ENCODE measurements at places on chromosomes 6 and 20. TPM values are rescaled to one million over a fixed set of nuclear protein-coding genes. Genes with fewer than 3 reads are reported as not detected.

Gene UBE3D
- total RNA-seq, result 5.3 TPM

Gene NRSN1
- total RNA-seq, result not detected

Gene TMEM200A
- 0.67 TPM for total RNA-seq

Gene PPIL1
- 43.0 TPM for total RNA-seq

Gene KCNB1
- not detected for total RNA-seq

Gene DEFB132
- not detected for total RNA-seq

Gene POU3F2
- total RNA-seq, result not detected

Gene ARG1
- total RNA-seq, result not detected

Gene NFATC2
- total RNA-seq, result 39.9 TPM

Gene CDC5L
- total RNA-seq, result 19.3 TPM

GRCh38 chr6:34084591-34085290 lies 61.1 kb downstream of the GRM4 start:
- no peak for DNase-seq
- H3K4me1 ChIP-seq, result no peaks in the 10 kb centered on the region
- no peak overlapping the region for H3K4me3 ChIP-seq
- no peak overlapping the region for H3K27ac ChIP-seq

DNA sequence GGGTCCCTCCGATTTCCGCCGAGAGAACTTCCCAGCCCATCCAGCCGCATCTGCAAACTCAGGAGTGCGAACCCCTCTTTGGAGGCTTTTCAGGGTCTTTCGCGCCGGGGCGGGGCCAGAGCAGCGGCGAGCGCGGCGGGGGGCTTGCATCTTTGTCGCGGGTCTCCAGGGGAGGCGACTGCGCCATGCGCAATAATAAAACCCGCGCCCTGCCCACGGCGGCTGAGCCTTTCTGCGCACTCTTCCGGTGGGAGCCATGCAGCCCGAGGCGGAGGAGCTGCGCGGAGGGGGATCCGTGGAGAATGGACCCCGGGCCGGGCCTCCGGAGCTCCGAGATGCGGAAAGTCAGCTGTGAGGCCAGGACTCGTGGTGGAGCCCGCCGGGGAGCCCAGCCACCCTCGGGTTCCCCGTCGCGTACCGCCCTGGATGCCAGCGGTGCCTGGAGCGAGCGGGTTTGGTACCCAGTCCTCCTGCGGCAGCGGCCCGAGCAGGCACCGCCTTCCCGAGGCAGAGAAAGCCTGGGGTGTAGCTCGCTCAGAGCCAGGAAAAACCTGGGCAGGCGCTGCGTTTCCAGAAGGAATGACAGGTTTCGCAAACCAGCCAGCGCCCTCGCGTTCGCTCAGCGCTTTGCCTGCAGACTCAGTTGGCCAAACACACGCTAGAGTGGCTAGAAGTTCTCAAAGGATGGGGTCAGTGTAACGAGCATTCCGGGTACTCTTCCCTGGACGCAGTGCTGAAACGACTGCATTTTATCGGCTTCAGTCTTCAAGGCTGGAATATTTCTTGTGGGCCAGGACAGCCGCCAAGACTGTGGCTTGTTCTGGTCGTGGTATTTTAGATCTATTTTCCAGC lies 1.2 kb downstream of the AKAP12 start:
- H3K27me3 ChIP-seq, result peaks cover 77% of the 10 kb centered on the region
- peak overlapping the region; percentile 73 for H3K4me3 ChIP-seq
- DNase-seq, result peak; percentile 35
- no peak overlapping the region for H3K27ac ChIP-seq

DNA sequence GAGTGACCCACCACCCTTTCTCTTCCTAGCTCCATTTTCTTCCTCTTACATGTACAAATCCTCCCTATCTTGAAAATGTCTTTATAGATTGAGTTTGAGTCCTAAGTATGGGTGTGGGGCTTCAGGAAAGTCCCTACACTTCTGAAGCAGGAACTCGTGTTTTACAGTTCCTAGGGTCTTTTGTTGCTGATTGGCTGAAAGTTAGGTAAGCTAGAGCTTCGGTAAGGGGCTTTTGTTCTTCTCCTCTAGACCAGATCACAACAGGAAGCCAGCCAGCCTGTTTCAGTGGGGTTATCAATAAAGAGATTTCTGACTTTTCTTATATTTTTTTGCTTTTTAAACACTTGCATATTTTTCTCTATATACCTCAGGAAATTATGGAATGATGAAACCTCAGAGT lies 51.3 kb downstream of the CNR1 start:
- H3K36me3 ChIP-seq, result no peaks in the 10 kb centered on the region
- H3K4me3 ChIP-seq, result no peak overlapping the region
- H3K27ac ChIP-seq, result no peak overlapping the region
- H3K4me1 ChIP-seq, result no peaks in the 10 kb centered on the region
- no peak for DNase-seq

- no peaks in the 10 kb centered on the region for H3K36me3 ChIP-seq
- H3K27ac ChIP-seq, result no peak overlapping the region
- H3K4me1 ChIP-seq, result no peaks in the 10 kb centered on the region
- H3K27me3 ChIP-seq, result peaks cover 30% of the 10 kb centered on the region
- DNase-seq, result no peak
- no peak overlapping the region for H3K4me3 ChIP-seq
These were observed 60.8 kb downstream of the NPEPL1 start for GRCh38 chr20:58753267-58753921.

DNA sequence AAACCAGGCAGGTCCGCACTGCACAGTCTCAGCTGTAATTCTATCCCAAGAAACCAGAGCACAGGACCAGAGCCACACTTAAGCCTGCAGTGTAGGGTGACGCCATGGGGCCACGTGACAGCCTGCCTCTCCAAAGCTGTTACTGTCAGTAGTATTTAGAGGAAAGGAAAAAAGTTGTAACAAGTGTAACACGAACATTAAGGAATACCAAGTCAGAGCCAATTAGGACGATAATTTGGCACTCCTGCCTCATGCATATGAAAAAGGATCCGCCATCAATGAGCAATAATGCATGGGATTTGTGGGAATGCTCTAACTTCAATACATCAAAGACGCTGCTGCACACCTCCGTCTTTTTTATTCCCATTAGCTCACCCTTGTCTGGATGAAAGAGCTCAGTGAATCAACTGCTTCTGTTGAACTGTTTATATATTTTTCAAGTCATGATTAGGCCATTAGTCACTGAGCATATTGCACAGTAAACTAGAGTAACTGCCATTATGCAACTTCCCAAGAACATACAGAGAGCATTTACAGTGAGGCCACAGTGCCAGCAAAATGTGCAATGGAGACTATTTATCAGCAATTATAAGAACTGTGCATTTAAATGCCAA lies 79.9 kb downstream of the ATXN1 start:
- no peak for DNase-seq
- H3K4me1 ChIP-seq, result peaks cover 92% of the 10 kb centered on the region
- peak overlapping the region; percentile 31 for H3K4me3 ChIP-seq

DNA sequence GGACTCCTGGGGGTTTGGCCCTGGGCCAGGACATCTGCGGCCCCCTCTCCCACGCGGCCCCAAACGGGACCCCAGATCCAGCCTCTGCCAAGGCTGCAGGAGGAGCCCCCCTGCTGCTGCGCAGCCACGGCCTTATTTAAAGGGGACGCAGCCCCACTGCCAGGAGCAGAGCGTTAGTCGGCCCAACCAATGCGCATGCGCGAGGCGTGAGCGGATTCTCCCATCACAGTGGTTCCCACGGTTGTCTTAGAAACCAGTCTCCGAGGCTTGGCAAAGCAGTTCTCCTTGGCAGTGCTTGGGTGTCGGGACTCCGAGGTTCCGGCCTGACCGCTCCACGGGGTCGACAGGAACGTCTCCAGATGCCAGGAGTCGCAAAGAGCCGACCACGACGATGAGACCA lies 288.3 kb upstream of the ZNF337 start:
- no peak overlapping the region for H3K4me3 ChIP-seq
- peaks cover 31% of the 10 kb centered on the region for H3K4me1 ChIP-seq
- peaks cover 1% of the 10 kb centered on the region for H3K36me3 ChIP-seq
- H3K27me3 ChIP-seq, result peaks cover 29% of the 10 kb centered on the region

DNA sequence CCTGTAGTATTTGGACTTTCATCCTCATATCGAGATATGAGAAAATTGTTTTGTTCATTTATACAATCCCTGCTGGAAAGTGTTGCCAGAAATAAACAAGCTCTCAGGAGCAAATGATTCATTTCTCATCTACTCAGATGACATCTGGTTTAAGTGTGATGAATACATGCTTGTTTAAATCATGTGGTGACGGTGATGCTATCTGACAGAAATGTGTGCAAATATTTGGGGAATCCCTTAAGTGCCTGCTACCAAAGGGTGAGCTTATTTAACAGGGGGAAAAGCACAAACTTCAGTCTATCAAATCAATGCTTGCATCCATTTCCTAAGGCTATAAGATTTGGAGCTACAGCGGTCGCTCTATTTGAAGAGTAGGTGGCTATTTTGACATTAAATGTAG lies 368.3 kb upstream of the SASH1 start:
- DNase-seq, result no peak
- H3K36me3 ChIP-seq, result no peaks in the 10 kb centered on the region
- H3K27me3 ChIP-seq, result peaks cover 4% of the 10 kb centered on the region
- no peak overlapping the region for H3K27ac ChIP-seq
- no peaks in the 10 kb centered on the region for H3K4me1 ChIP-seq

GRCh38 chr20:36384022-36384619 lies 78.0 kb downstream of the DLGAP4 start:
- no peak overlapping the region for H3K27ac ChIP-seq
- H3K36me3 ChIP-seq, result no peaks in the 10 kb centered on the region
- no peak overlapping the region for H3K4me3 ChIP-seq
- DNase-seq, result peak; percentile 46
- H3K4me1 ChIP-seq, result no peaks in the 10 kb centered on the region
- peaks cover 10% of the 10 kb centered on the region for H3K27me3 ChIP-seq

DNA sequence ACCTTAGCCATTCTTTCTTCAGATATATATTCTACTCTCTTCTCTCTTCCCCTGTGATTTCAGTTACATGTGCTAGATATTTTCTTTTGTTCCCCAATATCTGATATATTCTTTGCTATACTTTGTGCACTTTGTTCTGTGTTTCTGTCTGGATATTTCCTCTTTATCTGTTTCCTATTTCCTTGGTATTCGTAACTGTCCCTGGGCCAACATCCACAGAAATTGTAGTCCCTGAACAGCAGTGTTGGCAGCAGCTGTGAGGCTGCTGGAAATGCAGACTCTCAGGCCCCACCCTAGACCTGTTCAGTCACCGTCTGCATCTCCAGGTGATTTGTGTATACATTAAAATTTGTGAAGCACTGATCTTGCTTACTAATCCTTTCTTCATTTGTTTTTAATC lies 522.9 kb upstream of the SOX4 start:
- no peak overlapping the region for H3K4me3 ChIP-seq
- no peak for DNase-seq
- H3K27ac ChIP-seq, result no peak overlapping the region

DNA sequence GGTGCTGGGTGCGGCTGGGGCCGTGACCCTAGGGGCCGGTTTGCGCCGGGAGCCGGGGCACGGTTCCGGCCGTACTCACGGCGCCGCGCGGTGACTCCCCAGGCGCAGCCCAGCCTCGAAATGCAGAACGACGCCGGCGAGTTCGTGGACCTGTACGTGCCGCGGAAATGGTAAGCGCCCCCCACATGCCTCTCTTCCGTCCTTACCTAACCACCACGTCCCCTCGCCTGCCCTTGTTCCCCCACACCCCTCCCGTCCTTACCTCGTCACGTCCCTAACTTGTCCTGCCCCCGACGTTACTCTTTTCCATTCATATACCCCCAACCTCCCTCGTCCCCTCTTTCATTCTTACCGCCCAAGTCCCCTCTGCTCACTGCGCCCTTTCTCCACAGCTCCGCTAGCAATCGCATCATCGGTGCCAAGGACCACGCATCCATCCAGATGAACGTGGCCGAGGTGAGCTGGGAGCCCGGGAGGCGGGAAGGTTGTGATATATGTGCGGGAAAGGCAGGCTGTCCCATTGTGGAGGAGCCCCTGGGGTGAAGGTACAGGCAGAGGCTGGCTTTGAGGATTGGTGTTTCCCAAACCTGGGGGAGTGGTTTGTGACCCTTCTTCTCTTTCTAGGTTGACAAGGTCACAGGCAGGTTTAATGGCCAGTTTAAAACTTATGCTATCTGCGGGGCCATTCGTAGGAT lies 463 bp downstream of the RPS21 start:
- H3K4me1 ChIP-seq, result peaks cover 55% of the 10 kb centered on the region
- peak overlapping the region; percentile 87 for H3K27ac ChIP-seq

GRCh38 chr6:5481033-5481432 lies 219.7 kb downstream of the FARS2 start:
- H3K4me3 ChIP-seq, result no peak overlapping the region
- H3K27ac ChIP-seq, result no peak overlapping the region
- peaks cover 7% of the 10 kb centered on the region for H3K4me1 ChIP-seq
- DNase-seq, result no peak

GRCh38 chr6:68159433-68159832 lies 475.6 kb upstream of the ADGRB3 start:
- no peaks in the 10 kb centered on the region for H3K27me3 ChIP-seq
- H3K27ac ChIP-seq, result no peak overlapping the region
- H3K4me3 ChIP-seq, result no peak overlapping the region
- no peaks in the 10 kb centered on the region for H3K36me3 ChIP-seq
- DNase-seq, result no peak

GRCh38 chr6:126539022-126539421 lies 199.1 kb downstream of the CENPW start:
- no peaks in the 10 kb centered on the region for H3K4me1 ChIP-seq
- no peak for DNase-seq
- H3K36me3 ChIP-seq, result no peaks in the 10 kb centered on the region
- H3K4me3 ChIP-seq, result no peak overlapping the region
- H3K27ac ChIP-seq, result no peak overlapping the region

- no peak for DNase-seq
- no peak overlapping the region for H3K27ac ChIP-seq
- no peaks in the 10 kb centered on the region for H3K4me1 ChIP-seq
These were observed 91.3 kb downstream of the GRIK2 start for GRCh38 chr6:101484781-101485180.

DNA sequence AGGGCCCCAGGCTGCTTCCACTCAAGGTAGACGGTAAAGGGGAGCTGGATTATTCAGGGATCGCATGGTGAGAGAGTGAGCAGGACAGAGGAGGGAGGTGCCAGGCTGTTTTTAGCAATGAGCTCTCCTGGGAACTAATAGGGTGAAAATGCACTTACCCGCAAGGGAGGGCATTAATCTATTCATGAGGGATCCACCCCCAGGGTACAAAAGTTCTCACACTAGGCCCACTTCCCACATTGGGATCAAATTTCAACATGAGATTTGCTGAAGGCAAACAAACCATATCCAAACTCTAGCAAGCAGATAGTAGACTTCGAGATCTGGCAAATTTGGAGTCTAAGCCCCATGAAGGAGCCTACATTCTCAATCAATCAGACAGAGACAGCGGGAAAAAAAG lies 408.6 kb downstream of the RNF144B start:
- no peak overlapping the region for H3K4me3 ChIP-seq
- no peak overlapping the region for H3K27ac ChIP-seq
- H3K27me3 ChIP-seq, result no peaks in the 10 kb centered on the region
- no peaks in the 10 kb centered on the region for H3K4me1 ChIP-seq
- no peaks in the 10 kb centered on the region for H3K36me3 ChIP-seq
- no peak for DNase-seq

DNA sequence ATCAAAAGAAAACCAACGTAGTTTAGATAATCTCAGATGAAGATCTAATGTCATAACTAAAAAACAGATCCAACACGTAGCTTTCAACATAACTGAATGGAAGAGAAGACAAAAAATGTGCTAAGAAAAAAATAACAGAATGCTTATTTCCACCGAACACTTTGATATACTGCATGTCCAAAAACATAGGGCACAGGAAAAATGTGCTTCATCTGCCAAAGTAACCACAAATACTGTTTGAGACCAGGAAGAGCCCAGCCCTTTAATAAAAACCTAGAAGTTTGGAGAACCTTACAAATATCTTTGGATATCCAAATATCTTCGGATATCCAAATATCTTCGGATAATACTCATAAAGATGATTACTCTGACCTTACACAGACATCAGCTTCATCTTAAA lies 19.8 kb downstream of the LAMA4 start:
- H3K27ac ChIP-seq, result no peak overlapping the region
- peaks cover 60% of the 10 kb centered on the region for H3K27me3 ChIP-seq
- peaks cover 18% of the 10 kb centered on the region for H3K4me1 ChIP-seq
- H3K36me3 ChIP-seq, result no peaks in the 10 kb centered on the region
- no peak overlapping the region for H3K4me3 ChIP-seq
